ENCODE measurements at places on chromosomes 7 and 10. TPM values are rescaled to one million over a fixed set of nuclear protein-coding genes. Genes with fewer than 3 reads are reported as not detected.

Gene HABP2
- not detected for total RNA-seq

Gene CNPY1
- total RNA-seq = not detected

Gene PPP1R17
- not detected for total RNA-seq

Gene OR2AE1
- 0.65 TPM for total RNA-seq

Gene CACNA2D1
- 46.0 TPM for total RNA-seq

Gene HOXA3
- total RNA-seq = 3.5 TPM

Gene ZNF800
- 37.5 TPM for total RNA-seq

Gene RRP12
- total RNA-seq = 13.0 TPM

Gene AGR3
- not detected for total RNA-seq

Gene MCM10
- not detected for total RNA-seq

Gene OR2A42
- not detected for total RNA-seq

Gene LIPN
- total RNA-seq = not detected

Gene TBXAS1
- total RNA-seq = 2.4 TPM

Gene TMEM270
- total RNA-seq = not detected

Gene SPOCK2
- 0.36 TPM for total RNA-seq

Gene ARMC3
- total RNA-seq = 0.25 TPM

Gene TEX47
- not detected for total RNA-seq

Gene ABCB1
- total RNA-seq = 0.36 TPM

Gene TLX1
- not detected for total RNA-seq

Gene POM121
- total RNA-seq = 6.3 TPM

Gene NUTM2E
- total RNA-seq = not detected

Gene CLDN3
- total RNA-seq = not detected

Gene STEAP2
- total RNA-seq = 28.4 TPM

Gene NKX1-2
- not detected for total RNA-seq

Gene SLC26A5
- total RNA-seq = not detected

Data from fibroblast of the aortic adventitia (primary cell).